CD4-positive, alpha-beta T cell (primary cell): ENCODE measurements at places on chromosomes 1 and 21. TPM values are rescaled to one million over a fixed set of nuclear protein-coding genes. Genes with fewer than 3 reads are reported as not detected.

The GBP5 gene
- 51.4 TPM for total RNA-seq

The ARHGAP29 gene
- not detected for total RNA-seq

The PRAMEF4 gene
- not detected for total RNA-seq

The RGL1 gene
- 1.2 TPM for total RNA-seq

The KLHDC8A gene
- total RNA-seq = not detected

The AIM2 gene
- total RNA-seq = 0.74 TPM

The NCAM2 gene
- total RNA-seq = not detected

The ZBTB21 gene
- total RNA-seq = 139 TPM

The NCF2 gene
- 3.1 TPM for total RNA-seq

The RNU1-4 gene
- total RNA-seq = 5,937 TPM

The OR2L13 gene
- total RNA-seq = not detected

The HRNR gene
- not detected for total RNA-seq

The CR1 gene
- 3.1 TPM for total RNA-seq

The DLGAP3 gene
- 0.34 TPM for total RNA-seq

The GORAB gene
- total RNA-seq = 26.6 TPM

The CFHR1 gene
- not detected for total RNA-seq

The ARMH1 gene
- 79.9 TPM for total RNA-seq

The RGS13 gene
- total RNA-seq = 0.17 TPM

The LPAR3 gene
- 0.87 TPM for total RNA-seq

The C1orf115 gene
- total RNA-seq = 0.73 TPM

The C1QTNF12 gene
- total RNA-seq = 3.4 TPM

The EGLN1 gene
- 8.2 TPM for total RNA-seq

The LAX1 gene
- total RNA-seq = 18.3 TPM

The USF1 gene
- total RNA-seq = 99.1 TPM

The TNFSF4 gene
- total RNA-seq = 0.17 TPM

The CATSPERE gene
- 0.91 TPM for total RNA-seq

The CFHR3 gene
- not detected for total RNA-seq
